Neural crest cell (in vitro differentiated cells): ENCODE measurements at places on chromosomes 1 and 21.

- no peak for DNase-seq
Observed at GRCh38 chr1:226798427-226799411, 59.6 kb upstream of the ITPKB start.

DNA sequence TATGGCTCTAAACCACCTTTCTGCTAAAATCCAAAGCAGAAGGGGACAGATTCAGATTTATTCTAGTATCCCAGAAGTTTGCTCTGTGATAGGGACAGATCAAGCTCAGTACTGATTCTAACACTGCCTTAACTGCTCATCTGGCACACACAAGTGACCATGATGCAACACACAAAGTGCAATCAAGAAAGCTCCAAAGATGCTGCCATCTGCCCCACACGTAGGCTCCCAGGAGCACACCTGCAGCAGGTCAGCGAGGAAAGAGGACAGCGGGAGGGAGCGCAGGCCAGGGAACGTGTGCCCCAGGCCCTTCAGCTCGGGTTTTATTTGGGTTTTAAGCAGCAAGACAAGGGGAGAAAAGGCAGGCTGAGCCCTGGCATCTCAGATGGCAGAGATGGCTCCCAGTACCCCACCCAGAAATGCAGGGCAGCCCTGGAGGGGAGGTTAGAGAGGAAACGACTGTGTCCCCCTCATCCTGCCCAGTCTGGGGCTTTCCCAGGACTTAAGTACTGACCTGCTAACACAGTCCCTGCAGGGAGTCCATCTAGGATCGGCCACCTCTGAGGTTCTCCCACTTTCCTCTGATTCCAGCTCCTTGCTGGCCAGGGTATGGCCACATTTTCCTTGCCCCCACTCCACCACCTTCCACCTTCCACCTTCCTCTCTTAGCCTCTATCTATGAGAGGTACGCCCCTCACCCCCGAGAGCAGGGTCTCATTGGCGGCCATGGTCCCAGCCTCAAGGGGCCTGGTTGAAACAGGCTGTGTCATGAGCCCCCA lies 1.2 kb downstream of the TRIM11 start:
- no peak for DNase-seq

DNA sequence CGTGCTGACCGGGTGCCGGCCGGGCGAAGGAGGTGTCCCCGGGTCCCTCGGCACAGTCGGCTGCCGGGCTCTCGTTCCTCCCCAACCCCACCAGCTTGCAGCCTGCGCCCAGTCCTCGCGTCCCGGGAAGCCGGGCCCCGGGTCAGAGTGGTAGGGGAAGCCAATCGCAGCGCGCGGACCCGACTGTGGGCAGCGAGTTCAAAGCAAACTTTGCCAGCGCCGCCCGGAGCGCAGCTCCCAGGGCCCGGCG lies 328 bp downstream of the MYCL start:
- DNase-seq, result peak; percentile 50

- DNase-seq, result no peak
Observed at GRCh38 chr1:109649491-109649914, 6.4 kb upstream of the GSTM4 start.

- DNase-seq, result no peak
Observed at GRCh38 chr1:223140611-223141405, 2.2 kb downstream of the TLR5 start.

GRCh38 chr1:247829656-247830055 lies 5.7 kb upstream of the OR14A16 start:
- no peak for DNase-seq

DNA sequence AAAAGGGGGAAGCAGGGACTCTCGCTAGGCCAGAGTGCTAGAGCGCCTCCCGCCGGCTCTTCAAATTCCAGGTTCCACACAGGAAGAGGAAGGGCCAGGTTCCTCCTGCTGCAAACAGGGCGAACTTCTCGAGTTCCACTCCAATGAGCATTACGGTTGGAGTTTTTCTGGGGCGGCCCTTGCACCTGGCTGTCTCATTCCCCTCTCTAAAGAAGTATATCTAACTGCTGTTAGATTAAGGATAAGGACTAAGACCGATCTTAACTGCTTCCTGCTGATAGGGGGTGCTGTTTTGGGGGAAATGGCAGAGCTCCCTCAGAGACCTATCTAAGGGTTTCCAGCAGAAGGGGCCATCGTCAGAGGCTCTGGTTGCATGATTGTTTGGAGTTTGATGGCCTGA lies 138.0 kb downstream of the RABGAP1L start:
- DNase-seq, result no peak
